Cortex of kidney (tissue), 1 donor: ENCODE measurements at places on chromosomes 6 and 20.

DNA sequence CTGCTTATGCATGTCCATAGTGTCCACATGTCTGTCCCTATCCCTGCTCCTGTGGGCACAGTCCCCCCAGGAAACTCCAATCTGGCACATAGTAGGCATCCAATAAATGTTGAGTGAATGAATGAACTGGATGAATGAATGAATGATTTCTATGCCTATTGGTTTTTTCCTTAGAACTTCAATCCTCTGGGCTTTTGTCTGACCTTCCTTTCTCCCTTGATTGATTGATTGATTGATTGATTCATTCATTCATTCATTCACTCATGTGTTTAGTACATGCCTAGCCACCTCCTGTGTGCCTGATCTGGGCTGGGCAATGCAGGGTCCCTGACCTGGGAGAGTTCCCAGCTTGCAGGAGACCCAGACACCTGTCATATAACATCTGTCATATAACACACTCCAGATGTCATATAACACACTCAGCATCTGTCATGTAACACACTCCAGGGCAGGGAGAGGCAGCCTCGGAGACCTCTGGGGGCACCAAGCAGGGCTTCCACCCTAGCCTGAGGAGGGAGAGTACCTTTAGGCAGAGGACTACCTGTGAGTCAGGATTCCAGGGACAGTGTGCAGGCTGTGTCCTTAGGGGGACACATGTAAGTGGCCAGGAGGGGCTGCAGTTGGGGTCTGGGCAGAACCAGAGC lies 17.9 kb downstream of the VSTM2L start:
- no peak for DNase-seq

DNA sequence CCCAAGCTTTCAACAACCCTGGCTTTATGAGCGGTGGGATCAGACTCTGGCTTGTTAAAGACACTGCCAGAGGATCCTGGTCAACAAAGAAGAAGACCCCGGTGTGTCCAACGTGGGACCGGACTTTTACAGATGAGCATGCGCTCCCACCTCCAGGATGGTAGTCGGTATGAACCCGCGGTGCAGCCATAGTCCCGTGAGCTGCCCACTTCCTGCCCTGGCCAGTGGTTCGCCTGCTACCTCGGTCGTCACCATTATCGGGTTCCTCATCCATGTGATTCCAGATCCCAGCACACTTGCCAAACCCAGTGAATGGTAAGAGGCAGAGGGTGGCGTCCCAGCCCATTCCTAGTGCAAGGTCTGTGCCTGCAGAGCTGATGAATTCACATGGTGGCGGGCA lies 112.7 kb downstream of the AGPAT4 start:
- DNase-seq = no peak

GRCh38 chr6:78614961-78615360 lies 252.4 kb upstream of the IRAK1BP1 start:
- DNase-seq = no peak

DNA sequence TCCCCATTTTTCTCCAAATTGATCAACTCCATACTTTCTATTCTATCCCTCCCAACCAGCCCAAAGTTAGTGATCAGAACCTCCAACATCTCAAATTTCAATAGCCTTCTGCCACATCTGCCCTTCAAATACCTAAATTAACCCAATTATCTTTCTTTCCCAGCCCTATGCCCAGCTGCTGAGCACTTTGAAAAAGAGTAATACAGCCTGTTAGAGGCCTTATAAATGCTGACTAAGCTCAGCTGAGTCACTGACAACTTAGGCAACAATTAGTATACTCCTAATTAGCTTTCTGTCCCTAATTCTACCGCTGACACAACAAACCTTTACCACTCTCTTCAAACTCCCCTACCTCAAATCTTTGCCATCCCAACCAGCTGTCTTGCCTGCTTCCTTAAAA lies 23.5 kb downstream of the RUNX2 start:
- no peak for DNase-seq

DNA sequence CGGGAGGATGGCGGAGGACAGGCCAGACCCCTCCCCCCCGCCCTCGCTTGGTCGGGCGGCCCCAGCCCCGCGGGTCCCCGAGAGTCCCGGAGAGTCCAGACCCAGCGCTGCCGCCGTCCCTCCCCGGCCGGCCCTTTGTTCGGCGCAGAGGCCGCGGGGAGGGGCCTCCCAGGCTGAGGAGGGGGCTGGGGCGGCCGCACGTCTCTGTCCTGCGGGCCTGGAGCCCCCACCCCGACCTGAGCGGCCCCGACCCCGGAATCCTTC lies 806 bp downstream of the KCNQ2 start:
- no peak for DNase-seq

GRCh38 chr6:158825951-158826306 lies 6.8 kb upstream of the EZR start:
- DNase-seq = no peak

- DNase-seq = no peak
Observed at GRCh38 chr6:38640216-38640909, 634 bp upstream of the BTBD9 start.

DNA sequence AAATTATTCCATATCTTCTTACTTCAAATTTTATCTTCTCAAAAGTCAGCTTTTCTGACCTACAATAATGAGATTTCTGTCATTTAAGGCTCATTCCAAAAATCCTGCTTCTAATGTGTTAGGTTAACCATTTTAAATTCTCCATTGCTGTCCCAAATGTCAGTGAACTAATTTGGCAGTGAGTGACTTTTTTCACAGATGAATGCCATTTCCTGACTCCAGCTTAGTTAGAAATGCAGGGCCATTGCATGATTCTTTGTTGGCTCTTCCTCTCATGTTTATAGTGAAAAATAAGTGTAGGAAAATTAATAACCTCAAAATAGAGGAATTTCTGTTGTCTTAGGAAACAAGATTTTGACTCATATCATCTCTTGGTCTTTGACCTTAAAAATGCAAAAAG lies 44.1 kb downstream of the VIP start:
- DNase-seq = no peak

GRCh38 chr6:112879920-112880413 lies 532.8 kb downstream of the RFPL4B start:
- DNase-seq = no peak

- DNase-seq = no peak
Observed at GRCh38 chr6:75076009-75076408, 129.8 kb downstream of the COL12A1 start.

- DNase-seq = no peak
Observed at GRCh38 chr6:149608381-149608982, 40.0 kb downstream of the KATNA1 start.

DNA sequence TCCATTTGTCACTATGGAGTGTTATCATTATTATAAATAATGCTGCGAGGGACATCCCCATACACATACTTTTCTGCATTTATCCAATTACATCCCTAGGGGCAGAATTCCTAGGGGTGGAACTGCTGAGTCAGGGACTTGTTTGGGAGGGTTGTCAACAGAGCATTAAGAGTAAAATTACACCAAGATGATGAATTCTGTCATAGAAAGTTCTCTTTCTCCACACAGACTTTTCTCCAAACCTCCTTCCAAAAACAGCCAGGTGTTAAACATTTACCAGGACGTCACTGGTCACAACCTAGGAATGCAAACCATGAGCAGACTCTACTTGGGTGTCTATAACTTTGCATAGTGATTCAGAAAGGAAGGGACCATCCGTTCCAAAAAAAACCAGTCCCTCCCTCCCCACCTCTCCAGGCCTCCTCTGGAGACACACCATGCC lies 95.5 kb downstream of the PRND start:
- DNase-seq = no peak

DNA sequence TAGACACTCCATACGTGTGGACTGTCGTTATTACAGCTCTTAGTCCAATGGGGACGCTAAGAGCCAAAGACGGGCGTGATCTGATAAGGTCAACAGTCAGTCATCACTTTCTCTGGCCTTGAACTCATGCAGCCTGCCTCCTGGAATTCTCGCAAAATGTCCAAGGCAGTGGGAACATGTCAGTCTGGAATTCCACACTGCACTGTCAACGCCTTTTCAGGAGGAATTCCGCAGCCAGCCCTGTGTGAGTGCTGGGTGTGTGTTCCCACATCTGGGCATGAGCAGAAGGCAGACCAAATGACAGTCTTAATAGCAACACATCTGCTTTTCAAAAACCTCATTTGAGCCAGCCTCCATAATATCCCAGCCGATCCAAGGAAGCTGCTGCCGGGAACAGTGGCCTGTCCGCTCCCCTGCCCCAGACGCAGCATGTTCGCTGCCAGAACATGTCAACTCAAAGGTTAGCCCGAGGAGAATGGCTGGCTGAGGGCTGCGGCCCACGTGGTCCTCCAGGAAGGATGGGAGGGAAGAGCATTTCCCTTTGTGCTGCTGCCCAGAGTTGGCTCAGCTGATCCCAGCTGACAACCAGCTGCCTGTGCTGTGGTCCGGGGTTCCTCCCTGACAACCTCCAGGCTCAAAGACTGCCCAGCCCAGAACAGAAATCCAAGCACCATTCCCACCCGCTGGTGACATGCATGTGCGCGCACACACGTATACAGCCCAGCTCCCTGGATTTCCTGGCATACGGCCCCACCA lies 103.1 kb downstream of the SULF2 start:
- DNase-seq = no peak

DNA sequence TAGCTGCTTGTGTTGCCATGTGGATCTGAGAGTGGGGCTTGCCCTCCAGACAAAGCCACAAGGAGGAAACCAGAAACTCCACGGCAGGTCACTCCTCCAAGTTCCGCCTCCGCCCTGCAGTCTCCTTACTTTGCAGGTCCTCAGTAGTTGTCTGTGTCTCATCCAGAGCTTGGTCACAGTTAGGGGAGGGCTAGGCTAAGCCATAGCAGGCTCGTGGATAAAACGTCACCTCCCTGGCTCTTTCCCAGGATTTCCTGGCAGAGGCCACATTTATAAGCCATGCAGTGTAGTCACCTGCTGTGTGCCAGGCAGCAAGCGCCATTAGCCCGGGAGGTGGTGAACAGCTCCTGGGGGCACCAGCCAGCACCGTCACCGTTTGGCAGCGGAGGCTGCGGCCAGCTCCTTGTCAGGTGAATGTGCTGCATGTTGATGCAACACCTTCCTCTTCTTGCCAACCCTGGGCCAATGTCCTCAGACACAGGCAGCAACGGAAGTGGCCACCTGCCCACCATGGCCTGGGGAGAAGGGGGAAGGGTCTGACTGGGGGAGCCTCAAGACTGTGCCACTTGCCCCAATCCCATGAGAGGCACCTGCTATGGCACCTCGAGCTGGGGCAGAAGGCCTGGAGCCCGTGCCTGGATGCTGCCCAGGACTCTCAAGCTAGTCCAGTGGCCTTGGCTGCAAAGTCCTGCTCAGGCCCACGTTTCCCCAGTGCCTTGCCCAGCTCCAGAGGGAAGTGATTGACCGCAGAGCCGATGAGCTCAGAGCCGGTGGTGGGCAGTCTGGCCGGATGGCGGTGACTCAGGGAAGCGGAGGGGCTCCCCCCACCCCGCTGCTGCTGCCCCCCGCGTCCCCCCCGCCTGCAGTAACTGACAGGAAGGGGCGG lies 39.0 kb upstream of the SLCO4A1 start:
- no peak for DNase-seq

GRCh38 chr6:35008858-35009257 lies 119.8 kb downstream of the ANKS1A start:
- no peak for DNase-seq

DNA sequence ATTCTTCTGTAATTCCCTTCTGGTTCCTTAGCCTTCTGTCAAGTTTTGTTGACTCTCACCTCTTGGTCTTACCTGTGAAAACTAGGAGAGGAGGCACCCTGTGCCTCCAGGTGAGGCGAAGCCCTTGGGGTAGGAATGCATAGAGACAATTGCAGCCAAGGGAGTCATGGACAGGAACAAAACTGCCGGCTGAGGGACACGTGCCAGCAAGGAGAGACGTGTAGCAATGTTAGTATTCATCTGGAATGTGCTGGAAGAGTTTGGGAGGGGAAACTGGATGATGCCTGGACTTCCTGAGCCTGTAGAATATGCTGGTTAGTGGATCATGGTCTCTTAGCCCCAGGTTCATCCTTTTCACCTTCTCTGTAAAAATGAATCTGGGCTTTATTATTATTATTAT lies 3.9 kb upstream of the TIAM2 start:
- DNase-seq = no peak

GRCh38 chr20:45212836-45213235 lies 6.0 kb downstream of the SEMG1 start:
- DNase-seq = no peak

GRCh38 chr6:120945905-120946594 lies 388.2 kb downstream of the TBC1D32 start:
- no peak for DNase-seq

DNA sequence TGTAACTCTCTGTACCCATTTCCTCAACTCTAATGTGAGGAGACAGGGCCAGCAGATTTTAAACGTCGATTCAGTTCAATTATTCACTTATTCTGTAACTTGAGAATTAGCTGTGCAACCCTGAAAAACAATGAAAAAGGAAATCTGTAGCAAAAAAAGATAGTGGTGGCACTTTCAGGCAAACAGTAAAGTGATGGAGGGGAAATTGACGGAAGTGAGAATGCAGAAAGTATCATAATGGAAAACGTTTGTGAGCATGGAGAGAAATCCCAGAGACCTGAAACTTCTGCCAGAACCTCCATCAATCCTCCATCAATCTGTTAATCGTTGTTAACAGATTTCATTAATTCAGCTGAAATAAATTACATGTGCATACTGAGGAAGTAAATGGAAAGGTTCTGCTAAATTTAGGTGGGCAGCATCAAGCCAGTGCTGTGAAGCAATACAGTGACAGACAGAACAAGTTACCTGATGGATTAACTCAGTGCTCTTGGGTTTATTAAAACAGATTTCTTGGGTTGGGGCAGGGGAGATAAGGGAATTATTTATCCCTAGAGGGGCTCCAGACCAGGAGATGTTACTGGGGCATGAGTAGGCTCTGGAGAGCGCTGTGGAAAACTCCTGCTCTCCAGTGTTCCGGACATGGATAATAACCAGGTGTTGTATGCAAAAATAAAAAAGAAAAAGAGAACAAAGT lies 17.5 kb downstream of the KIZ start:
- DNase-seq = no peak

DNA sequence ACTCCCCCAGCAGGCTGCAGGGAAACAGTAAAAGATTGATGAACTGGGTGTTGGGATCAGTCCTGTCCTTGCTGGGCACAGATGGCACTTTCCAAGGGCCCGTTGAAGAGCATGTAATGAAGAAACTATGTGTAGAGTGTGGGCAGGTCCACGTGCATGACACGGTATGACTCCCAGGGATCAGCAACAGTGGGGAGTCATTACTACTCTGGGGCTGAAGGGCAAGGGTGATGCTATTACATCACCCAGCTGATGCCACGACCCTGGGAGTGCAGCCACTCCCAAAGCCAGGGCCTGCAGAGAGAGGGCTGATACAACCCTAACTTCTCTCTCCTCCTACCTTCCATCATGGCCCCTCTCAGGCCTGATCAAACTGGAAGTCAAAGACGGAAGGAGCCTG lies 20.1 kb downstream of the KCNK17 start:
- DNase-seq = no peak

DNA sequence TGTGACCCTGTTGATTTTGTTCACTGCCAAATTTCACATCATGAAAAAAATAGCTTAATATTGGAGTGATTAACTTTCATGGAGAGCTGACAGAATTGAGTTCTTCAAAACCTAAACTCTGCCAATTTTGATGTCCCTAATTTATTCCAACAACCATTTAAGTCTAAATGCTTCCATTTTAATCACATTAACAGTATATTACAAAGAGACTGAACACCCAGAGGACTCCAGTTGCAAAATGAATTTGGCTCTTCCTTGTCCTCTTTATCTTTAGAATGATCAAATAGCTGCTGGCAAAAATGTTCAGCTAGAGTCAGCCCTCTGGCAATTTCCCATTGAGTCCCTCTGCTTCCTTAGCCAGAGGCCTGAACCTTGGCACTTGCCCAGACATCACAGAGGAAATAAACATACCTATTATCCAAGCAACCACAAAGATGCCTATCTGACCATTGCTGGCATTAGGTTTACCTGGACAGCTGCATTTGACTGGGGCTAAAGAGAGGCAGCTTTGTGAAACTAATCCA lies 299.0 kb upstream of the STXBP5 start:
- DNase-seq = no peak
